HFFc6 (cell line): ENCODE measurements at places on chromosomes 11 and 22.

DNA sequence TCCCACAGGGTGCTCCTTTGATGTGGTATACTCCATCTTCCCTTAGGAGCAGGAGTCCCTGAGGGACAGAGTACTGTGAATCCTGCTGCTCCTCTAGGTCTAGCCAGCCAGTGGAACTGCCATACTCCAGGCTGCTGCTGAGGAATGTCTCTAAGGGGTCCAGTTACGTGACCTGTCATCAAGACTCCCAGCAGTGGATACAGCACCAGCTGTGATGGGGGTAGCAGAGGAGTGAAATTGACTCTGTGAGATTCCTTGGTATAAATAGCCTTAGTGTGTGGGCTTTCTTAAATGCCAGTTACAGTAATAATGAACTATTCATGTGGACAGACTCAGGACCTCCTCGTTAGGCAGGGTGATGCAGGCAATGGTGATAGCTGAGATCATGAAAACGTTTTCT is 140.4 kb upstream of the LUZP2 start:
- DNase-seq = no peak
- no peaks in the 10 kb centered on the region for H3K4me1 ChIP-seq
- no peak overlapping the region for H3K27ac ChIP-seq
- H3K27me3 ChIP-seq = no peaks in the 10 kb centered on the region

- no peak for DNase-seq
- no peak overlapping the region for H3K4me3 ChIP-seq
- peaks cover 1% of the 10 kb centered on the region; the same call in 1 of the 2 replicates for H3K27me3 ChIP-seq
- no peaks in the 10 kb centered on the region for H3K36me3 ChIP-seq
- no peak overlapping the region for H3K27ac ChIP-seq
- peaks cover 19% of the 10 kb centered on the region for H3K4me1 ChIP-seq
These were observed 333.9 kb upstream of the C11orf87 start for GRCh38 chr11:109088086-109088485.

- H3K4me1 ChIP-seq = peaks cover 51% of the 10 kb centered on the region
- no peaks in the 10 kb centered on the region for H3K36me3 ChIP-seq
- H3K4me3 ChIP-seq = peak overlapping the region; percentile 37
- peak overlapping the region; percentile 87 for H3K27ac ChIP-seq
- peak; percentile 92 for DNase-seq
These were observed 4.6 kb upstream of the PAMR1 start for GRCh38 chr11:35529971-35530495.

- H3K36me3 ChIP-seq = peaks cover 5% of the 10 kb centered on the region; the same call in 1 of the 2 replicates
- peaks cover 12% of the 10 kb centered on the region; the same call in 1 of the 2 replicates for H3K4me1 ChIP-seq
- peak overlapping the region; percentile 72 for H3K27ac ChIP-seq
- H3K4me3 ChIP-seq = peak overlapping the region; percentile 81
- H3K27me3 ChIP-seq = no peaks in the 10 kb centered on the region; the same call in 1 of the 2 replicates
These were observed 1.4 kb upstream of the PIM3 start for GRCh38 chr22:49958931-49959781.

- H3K4me3 ChIP-seq = no peak overlapping the region
- H3K27ac ChIP-seq = no peak overlapping the region
- peaks cover 28% of the 10 kb centered on the region for H3K27me3 ChIP-seq
These were observed 77.6 kb upstream of the IGLL5 start for GRCh38 chr22:22810018-22810427.

DNA sequence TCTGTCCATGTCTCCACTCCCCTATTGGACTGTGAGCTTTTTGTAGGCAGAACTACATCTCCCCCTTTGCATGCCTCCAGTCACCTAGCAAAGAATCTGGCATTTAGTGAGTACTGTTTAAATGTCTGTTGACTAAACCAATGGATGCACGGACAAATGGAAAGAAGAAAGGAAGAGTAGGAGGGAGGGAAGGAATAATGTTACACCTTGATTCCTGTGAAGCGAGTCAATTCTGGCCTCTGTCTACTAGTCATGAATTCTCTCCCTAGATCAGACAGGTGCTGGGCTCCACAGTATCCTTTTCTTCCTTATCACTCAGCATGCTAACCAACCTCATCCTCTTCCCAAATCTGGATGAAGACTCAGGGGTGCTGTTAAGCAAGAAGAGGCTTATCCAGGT is 33.6 kb downstream of the GALNT18 start:
- peak overlapping the region; percentile 31; the same call in 1 of the 2 replicates for H3K27ac ChIP-seq
- H3K4me3 ChIP-seq = no peak overlapping the region
- no peak for DNase-seq
- H3K4me1 ChIP-seq = peaks cover 32% of the 10 kb centered on the region
- no peaks in the 10 kb centered on the region for H3K36me3 ChIP-seq

DNA sequence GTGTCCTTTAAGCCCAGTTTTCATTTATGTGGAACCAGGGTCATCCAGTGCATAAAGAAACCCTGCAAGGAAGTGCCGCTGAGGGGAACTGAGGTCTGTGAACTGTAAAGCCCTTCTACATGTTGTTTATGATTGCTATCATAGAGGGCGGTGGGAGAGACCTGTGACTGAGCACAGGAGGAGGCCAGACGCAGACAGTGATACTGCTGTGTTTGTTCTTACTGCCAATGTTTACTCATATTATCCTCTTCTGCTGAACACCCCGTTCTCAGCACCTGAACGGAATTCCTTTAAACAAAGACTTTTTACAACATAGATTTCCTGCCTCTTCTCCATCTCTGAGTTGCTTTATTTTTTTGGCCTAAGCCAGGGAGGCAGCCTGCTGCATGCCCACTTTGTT is 967 bp upstream of the GALNT18 start:
- peaks cover 42% of the 10 kb centered on the region for H3K27me3 ChIP-seq
- H3K27ac ChIP-seq = no peak overlapping the region
- H3K4me3 ChIP-seq = no peak overlapping the region

GRCh38 chr22:38446018-38446601 is 8.9 kb downstream of the KCNJ4 start:
- no peaks in the 10 kb centered on the region; the same call in 1 of the 2 replicates for H3K4me1 ChIP-seq
- DNase-seq = no peak
- peaks cover 52% of the 10 kb centered on the region for H3K27me3 ChIP-seq
- H3K36me3 ChIP-seq = no peaks in the 10 kb centered on the region

DNA sequence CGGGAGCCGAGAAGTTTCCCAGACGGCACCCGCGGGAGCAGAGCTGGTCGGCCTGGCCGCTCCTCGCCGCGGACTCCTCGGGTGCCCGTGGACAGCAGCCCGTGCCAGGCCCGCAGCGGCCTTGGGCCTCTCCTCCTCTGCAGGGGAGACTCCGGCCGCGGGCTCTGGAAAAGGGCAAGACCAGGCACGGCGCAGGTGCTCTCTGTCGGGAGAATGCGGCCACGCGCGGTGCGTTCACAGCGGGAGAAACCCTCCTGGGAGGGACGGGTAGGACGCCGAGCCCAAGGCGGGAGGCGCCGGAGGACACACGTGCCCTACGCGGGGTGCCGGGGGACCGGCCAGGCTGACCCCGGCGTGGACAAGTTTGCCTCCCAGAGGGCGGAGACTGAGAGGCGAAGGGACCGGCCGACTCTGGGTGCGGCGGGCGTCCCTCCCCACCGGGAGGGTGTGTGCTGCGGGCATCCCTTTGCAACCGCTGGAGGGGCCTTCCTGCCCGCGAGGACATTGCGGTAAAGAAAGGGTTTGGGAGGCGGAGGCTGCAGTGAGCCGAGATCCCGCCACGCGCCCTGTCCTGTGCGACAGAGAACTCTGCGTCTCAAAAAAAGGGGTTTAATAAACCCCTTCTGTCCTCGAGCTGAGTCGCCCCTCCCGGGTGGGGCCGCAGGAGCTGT is 2.3 kb downstream of the IFITM1 start:
- H3K4me1 ChIP-seq = peaks cover 50% of the 10 kb centered on the region
- peaks cover 11% of the 10 kb centered on the region for H3K27me3 ChIP-seq
- H3K4me3 ChIP-seq = peak overlapping the region; percentile 51; the same call in 1 of the 2 replicates
- DNase-seq = no peak
- H3K27ac ChIP-seq = peak overlapping the region; percentile 38; the same call in 1 of the 2 replicates

GRCh38 chr11:66333896-66334604 is 2.2 kb downstream of the RIN1 start:
- peak overlapping the region; percentile 67 for H3K27ac ChIP-seq
- peaks cover 16% of the 10 kb centered on the region for H3K36me3 ChIP-seq
- no peak for DNase-seq
- peaks cover 28% of the 10 kb centered on the region for H3K4me1 ChIP-seq
- H3K4me3 ChIP-seq = peak overlapping the region; percentile 73
- peaks cover 25% of the 10 kb centered on the region for H3K27me3 ChIP-seq

DNA sequence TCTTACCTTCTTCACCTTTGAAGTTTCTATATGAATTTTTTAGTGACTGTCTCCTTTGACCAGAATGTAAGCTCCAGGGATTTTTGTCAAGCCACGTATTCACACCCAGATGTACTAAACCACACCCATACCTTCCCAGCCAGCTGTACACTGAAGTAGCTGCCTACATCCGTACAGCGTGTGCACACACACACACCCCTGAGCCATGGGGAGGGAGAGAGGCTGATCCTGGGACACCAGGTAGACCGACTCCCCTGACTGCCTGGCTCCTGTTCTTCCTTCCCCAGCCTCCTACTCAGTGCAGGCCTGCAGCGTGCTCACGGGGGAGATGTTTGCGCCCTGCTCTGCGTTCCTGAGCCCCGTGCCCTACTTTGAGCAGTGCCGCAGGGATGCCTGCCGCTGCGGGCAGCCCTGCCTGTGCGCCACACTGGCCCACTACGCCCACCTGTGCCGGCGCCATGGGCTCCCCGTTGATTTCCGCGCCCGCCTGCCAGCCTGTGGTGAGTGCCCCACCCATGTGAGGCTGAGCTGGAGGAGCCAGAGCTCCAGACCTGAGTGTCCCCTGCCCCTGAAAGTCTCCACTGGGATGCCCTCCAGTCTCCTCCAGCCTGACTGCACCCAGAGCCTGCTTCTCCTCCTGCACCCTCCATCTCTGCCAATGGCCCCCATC is 25.9 kb downstream of the OTOG start:
- H3K36me3 ChIP-seq = no peaks in the 10 kb centered on the region
- H3K4me1 ChIP-seq = no peaks in the 10 kb centered on the region
- no peak for DNase-seq
- H3K27ac ChIP-seq = no peak overlapping the region

GRCh38 chr11:130131961-130132850 is 27.4 kb upstream of the ST14 start:
- DNase-seq = peak; percentile 67
- peaks cover 4% of the 10 kb centered on the region; the same call in 1 of the 2 replicates for H3K27me3 ChIP-seq
- peaks cover 53% of the 10 kb centered on the region for H3K36me3 ChIP-seq
- H3K27ac ChIP-seq = no peak overlapping the region; the same call in 1 of the 2 replicates
- H3K4me1 ChIP-seq = no peaks in the 10 kb centered on the region
- H3K4me3 ChIP-seq = no peak overlapping the region

- peaks cover 2% of the 10 kb centered on the region for H3K27me3 ChIP-seq
- H3K4me3 ChIP-seq = peak overlapping the region; percentile 0
- H3K36me3 ChIP-seq = peaks cover 5% of the 10 kb centered on the region; the same call in 1 of the 2 replicates
- DNase-seq = peak; percentile 36
- no peak overlapping the region for H3K27ac ChIP-seq
- peaks cover 26% of the 10 kb centered on the region for H3K4me1 ChIP-seq
These were observed 68.2 kb upstream of the EED start for GRCh38 chr11:86176165-86176884.

DNA sequence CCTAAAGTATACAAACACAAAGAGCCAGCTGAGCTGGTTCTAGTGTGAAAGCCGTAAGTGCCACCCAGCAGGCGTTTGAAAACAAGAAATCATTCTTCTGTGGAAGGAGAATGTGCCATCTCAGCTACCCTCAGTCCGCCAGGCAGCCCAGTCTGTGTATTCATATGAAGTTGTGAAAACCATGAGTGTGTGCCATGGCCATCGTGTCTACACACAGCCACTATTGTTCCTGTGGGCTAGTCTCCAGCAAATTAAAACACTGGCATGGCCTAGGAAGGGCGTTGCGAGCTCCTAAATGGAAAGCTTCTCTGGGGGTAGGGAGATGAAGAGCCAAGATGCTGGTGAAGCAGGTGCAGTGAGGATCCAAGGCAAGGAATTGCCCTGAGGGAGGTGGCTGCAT is 51.5 kb upstream of the HORMAD2 start:
- peaks cover 21% of the 10 kb centered on the region for H3K36me3 ChIP-seq
- no peak overlapping the region for H3K4me3 ChIP-seq
- no peak overlapping the region for H3K27ac ChIP-seq
- no peaks in the 10 kb centered on the region; the same call in 1 of the 2 replicates for H3K27me3 ChIP-seq
- no peaks in the 10 kb centered on the region for H3K4me1 ChIP-seq

GRCh38 chr11:6526411-6527135 is 29.5 kb downstream of the DNHD1 start:
- no peak overlapping the region; the same call in 1 of the 2 replicates for H3K27ac ChIP-seq
- DNase-seq = no peak
- no peaks in the 10 kb centered on the region; the same call in 1 of the 2 replicates for H3K27me3 ChIP-seq
- no peak overlapping the region for H3K4me3 ChIP-seq
- peaks cover 38% of the 10 kb centered on the region for H3K4me1 ChIP-seq
- no peaks in the 10 kb centered on the region for H3K36me3 ChIP-seq

DNA sequence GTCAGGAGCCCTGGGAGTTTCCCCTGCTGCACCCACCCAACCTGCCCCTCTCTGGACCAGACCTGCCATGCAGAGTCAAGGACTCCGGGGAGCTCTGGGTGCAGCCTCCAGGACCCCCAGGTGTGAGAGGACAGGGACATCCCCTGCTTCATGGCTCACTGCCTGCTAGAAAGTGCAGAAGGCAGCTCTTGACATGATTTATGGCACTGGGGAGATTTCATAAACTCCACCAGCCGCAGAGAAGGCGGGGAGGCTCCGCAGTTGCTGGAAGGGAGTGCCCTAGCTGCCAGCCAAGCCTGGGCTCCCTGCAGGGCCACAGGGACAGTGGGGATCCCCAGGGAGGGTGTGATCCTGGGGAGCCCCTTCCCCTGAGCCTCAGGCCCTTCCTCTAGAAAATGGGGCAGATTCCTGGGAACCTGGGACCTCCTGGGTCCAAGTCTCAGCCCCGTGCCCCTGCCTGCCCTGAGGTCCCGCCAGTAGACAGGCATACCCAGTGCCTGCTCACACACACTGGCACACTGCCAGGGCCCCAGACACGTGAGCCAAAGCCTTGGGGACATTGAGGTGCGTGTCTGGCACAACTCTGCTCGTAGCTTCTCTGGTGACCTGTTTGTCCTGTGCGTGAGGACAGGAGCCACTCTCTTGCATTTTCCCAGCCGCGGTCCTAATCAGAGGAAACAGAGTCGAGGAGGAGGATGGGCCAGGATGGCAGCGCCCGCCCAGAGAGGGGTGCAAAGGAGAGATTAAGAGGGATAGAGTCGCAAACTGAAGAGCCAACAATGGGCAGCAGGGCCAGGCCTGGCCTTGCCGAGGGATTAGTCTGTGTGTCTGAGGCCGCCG is 13.8 kb downstream of the CABP7 start:
- no peak overlapping the region for H3K4me3 ChIP-seq
- DNase-seq = no peak
- no peaks in the 10 kb centered on the region for H3K36me3 ChIP-seq
- H3K27me3 ChIP-seq = no peaks in the 10 kb centered on the region; the same call in 1 of the 2 replicates
- no peak overlapping the region for H3K27ac ChIP-seq

GRCh38 chr11:36195496-36196354 is 93.5 kb downstream of the COMMD9 start:
- H3K36me3 ChIP-seq = no peaks in the 10 kb centered on the region
- H3K4me3 ChIP-seq = no peak overlapping the region
- H3K4me1 ChIP-seq = no peaks in the 10 kb centered on the region; the same call in 1 of the 2 replicates

- no peak overlapping the region for H3K27ac ChIP-seq
- H3K4me1 ChIP-seq = no peaks in the 10 kb centered on the region
- H3K36me3 ChIP-seq = no peaks in the 10 kb centered on the region
- H3K27me3 ChIP-seq = no peaks in the 10 kb centered on the region
These were observed 271.7 kb upstream of the ANO5 start for GRCh38 chr11:21921151-21921550.

GRCh38 chr11:74877132-74877531 is 71.8 kb downstream of the XRRA1 start:
- peaks cover 30% of the 10 kb centered on the region for H3K36me3 ChIP-seq
- H3K27me3 ChIP-seq = no peaks in the 10 kb centered on the region
- no peak overlapping the region for H3K27ac ChIP-seq
- no peaks in the 10 kb centered on the region for H3K4me1 ChIP-seq
